ENCODE measurements at places on chromosomes 6 and 20.
A peak's percentile ranks its signal among the peaks of the same experiment; 100 is the strongest.

DNA sequence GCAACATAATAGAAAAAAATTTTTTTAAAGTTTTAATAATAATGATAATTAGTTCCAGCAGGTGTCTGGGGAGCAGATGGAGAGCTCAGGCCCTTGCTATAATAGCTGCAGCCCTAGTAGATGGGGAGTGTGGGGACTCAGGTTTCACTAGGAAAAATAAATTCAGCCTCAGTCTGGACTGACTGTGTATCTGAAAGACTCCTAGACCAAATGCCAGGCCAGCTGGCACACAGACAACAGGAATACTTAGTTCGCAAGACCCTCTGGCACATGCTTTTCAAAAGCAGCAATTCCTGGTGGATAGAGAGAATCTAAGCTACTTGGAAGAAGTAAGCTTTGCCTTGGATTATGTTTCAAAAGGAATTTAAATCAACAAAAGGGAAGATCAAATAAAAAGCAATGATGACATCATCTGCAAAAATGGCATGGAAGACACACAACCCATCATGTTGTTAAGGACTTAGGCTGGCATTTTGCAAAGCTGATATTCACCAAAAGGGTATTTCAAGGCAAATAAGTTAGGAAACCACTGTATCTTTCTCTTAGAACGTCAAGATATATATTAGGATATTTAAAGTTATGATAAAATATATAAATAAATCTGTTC, 107.8 kb downstream of the RNGTT start:
- peak overlapping the region; percentile 55 for H3K27ac ChIP-seq
- H3K36me3 ChIP-seq = no peaks in the 10 kb centered on the region
- no peak overlapping the region for H3K4me3 ChIP-seq

DNA sequence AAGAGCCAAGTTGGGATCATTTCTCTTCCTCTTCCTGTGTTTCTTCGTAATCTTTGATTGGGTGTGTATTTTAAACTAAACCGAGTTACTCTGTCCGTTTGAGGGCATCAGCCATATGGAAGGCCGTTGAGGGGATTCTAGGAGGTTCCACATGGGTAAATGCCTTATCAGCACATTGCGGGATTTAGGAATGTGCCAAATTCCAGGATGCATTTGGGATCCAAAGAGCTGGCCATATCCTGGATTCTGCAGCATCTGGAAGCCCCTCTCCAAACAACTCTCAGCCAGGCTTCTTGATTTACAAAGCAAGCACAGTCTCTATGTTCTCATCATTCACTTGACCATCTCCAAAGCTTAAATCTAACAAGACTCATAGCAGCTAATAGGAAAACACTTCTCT, 67.6 kb upstream of the RIN2 start:
- H3K4me3 ChIP-seq = no peak overlapping the region
- H3K36me3 ChIP-seq = no peaks in the 10 kb centered on the region
- no peak overlapping the region for H3K27ac ChIP-seq
- H3K4me1 ChIP-seq = peaks cover 2% of the 10 kb centered on the region
- no peaks in the 10 kb centered on the region for H3K27me3 ChIP-seq
- no peak for DNase-seq

DNA sequence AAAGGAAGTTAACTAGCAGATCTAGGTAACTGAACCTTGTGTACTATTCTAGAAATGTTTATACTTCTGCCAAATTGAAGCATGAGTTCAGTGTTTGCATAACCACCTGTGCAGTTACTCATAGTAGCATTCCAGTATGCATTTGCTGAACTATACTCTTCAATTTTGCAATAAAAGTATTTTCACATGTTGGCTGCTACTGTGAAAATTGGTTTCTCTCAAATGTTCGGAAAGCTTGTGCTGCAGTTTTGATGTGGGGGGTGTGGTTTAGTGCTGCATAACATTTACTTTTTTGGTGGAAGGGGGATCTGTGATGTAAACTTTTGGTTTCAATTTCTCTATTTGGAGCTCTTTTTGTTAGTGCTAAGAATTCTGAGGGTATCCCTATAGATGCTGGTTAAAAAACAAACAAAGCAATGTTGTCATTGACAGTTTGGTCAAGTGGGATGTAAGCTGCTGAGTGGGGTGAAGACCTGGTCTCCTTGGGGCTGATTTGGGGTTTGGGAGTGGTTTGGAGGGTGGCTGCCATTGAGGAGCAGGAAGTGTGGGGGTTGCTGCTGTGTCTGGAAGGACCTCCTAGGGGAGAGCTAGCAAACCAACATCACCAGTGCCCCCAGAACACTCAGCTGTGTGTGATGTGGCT, 87.8 kb downstream of the CARMIL1 start:
- peaks cover 4% of the 10 kb centered on the region for H3K4me1 ChIP-seq
- no peak overlapping the region for H3K4me3 ChIP-seq
- no peak overlapping the region for H3K27ac ChIP-seq
- no peak for DNase-seq

GRCh38 chr20:31587545-31588389, 17.3 kb upstream of the ID1 start:
- no peak overlapping the region for H3K4me3 ChIP-seq
- H3K27ac ChIP-seq = no peak overlapping the region
- H3K4me1 ChIP-seq = peaks cover 6% of the 10 kb centered on the region
- no peaks in the 10 kb centered on the region for H3K36me3 ChIP-seq

DNA sequence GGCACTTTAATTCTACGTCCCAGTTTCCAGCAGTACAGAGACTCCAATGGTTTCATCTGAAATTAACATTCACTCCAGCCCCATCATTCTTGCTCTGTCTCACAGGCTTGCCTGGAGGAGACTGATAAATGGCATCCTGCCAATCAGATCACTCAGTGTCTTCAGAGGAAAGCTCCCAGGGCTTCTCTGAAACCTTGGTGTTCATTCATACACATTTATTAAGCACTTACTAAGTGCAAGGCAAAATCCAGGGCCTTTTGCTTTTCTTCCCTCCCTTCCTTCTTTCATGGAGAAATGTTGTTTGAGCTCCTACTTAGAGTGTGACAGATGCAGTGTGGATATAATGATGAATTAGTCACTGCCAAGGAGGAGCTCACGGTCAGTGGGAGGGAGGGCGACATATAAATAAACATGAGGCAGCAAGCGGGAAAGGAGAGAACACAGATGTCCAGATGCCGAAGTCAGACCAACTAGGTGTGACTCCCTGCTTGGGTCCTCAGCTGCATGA, 106.7 kb upstream of the DTNBP1 start:
- H3K4me3 ChIP-seq = no peak overlapping the region
- peaks cover 3% of the 10 kb centered on the region for H3K4me1 ChIP-seq
- H3K27ac ChIP-seq = peak overlapping the region; percentile 69

- no peaks in the 10 kb centered on the region for H3K36me3 ChIP-seq
- H3K4me1 ChIP-seq = no peaks in the 10 kb centered on the region
- no peaks in the 10 kb centered on the region for H3K27me3 ChIP-seq
- no peak overlapping the region for H3K27ac ChIP-seq
- no peak for DNase-seq
- H3K4me3 ChIP-seq = no peak overlapping the region
Measured at GRCh38 chr6:126747728-126748540, 370.5 kb upstream of the RSPO3 start.

GRCh38 chr20:18728870-18729224, 84.7 kb upstream of the SCP2D1 start:
- H3K36me3 ChIP-seq = no peaks in the 10 kb centered on the region
- no peaks in the 10 kb centered on the region for H3K27me3 ChIP-seq
- H3K4me1 ChIP-seq = peaks cover 4% of the 10 kb centered on the region

DNA sequence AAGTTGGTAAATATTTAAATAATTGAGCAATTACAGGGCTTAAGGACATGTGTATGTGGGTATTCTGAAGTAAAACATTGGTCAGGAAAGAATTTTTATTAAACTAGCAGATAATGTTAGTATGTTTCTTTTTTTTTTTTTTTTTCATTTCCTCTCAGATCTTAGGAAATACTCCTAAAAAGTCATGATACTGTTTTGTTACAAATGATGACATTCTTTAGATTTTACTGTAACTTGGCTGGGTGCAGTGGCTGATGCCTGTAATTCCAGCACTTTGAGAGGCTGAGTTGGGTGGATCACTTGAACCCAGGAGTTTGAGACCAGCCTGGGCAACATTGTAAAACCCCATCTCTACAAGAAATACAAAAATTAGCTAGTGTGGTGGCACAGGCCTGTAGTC, 41.5 kb downstream of the CDC40 start:
- peaks cover 43% of the 10 kb centered on the region for H3K36me3 ChIP-seq
- H3K27me3 ChIP-seq = no peaks in the 10 kb centered on the region
- no peak for DNase-seq
- H3K4me1 ChIP-seq = no peaks in the 10 kb centered on the region
- no peak overlapping the region for H3K27ac ChIP-seq
- no peak overlapping the region for H3K4me3 ChIP-seq

DNA sequence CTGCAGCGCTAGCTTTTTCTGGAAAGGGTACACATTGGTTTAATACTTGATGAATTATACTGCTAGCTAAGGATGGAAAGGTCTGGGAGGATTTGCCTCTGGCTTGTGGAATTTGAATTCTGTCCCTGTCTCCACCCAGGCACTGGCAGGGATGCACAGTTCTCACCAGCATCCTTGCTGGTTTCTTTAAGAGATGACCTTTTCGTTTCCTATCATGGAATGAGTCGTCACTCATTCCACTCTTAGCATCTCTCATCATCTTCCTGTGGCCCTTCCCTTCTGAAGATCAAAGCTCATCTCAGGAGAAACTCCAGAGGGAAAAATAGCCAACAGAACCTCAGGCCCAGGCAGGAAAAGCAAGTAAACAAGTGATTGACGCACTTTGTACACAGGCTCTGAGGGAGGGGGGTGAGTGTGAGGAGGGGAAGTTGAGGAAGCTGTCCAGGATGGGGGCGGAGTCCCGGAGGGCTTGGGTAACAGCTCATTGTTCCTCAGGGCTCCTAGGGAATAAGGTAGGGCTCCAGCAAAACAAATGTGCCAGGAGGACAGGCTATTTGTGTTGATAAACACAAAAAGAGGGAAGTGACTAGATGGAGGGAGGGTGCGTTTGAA, 25.7 kb upstream of the SAYSD1 start:
- H3K36me3 ChIP-seq = no peaks in the 10 kb centered on the region
- H3K27ac ChIP-seq = no peak overlapping the region
- DNase-seq = no peak
- peaks cover 3% of the 10 kb centered on the region for H3K27me3 ChIP-seq
- no peaks in the 10 kb centered on the region for H3K4me1 ChIP-seq
- no peak overlapping the region for H3K4me3 ChIP-seq
